ENCODE measurements at places on chromosomes 5 and 9.
A peak's percentile ranks its signal among the peaks of the same experiment; 100 is the strongest.

DNA sequence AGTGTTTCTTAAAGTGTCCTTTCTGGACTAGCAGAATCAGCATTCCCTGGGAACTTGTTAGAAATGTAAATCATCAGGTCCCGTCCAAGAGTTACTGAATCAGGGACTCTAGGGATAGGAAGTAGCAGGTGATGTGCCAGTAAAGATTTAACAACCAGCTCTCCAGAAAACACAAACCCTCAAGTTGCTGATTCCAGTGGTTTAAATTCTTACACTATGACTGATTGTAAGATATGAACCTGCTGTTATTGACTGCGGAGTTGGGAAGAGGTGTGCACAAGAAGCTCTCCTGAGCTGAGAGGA, 39.1 kb upstream of the BASP1 start:
- DNase-seq: no peak

DNA sequence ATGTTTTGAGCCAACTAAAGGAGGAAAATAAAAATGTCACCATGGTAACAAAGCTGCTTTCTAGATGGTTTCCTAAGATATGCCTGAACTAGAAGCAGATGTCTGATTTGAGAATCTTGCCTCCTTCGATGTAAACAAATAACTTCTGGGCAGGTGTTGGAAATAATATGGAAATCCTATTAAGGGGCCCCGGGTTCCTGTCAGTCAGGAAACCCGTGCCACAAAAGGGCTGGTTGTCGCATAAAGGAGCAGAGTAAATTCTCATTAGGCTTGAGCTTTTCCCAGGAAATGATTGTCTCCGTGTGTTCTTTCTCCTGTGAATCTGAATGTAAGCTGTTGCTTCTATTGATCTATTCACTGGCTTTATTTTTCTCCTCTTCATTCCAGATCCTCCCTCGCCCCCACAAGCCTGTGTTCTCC, 90.8 kb downstream of the TLE4 start:
- no peak for DNase-seq

GRCh38 chr5:132473019-132473531, 17.5 kb downstream of the IRF1 start:
- peak; percentile 67 for DNase-seq

DNA sequence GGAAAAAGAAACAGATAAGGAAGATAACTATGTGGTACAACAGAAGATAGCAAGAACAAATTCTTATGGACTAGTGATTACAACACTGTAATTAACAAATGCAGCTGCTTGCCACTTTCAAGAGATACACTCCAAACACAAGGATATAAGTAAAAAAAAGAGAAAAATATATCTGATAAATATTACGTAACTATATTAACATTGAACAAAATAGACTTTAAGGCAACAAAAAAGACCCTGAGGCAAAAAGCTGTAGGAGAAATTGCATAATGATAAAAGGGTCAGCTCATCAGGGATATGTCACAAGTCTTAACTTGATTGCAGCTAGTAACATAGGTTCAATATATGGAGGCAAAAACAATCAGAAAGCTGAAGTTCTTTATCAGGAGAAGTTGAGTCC, 51.3 kb upstream of the RNF130 start:
- DNase-seq: no peak

DNA sequence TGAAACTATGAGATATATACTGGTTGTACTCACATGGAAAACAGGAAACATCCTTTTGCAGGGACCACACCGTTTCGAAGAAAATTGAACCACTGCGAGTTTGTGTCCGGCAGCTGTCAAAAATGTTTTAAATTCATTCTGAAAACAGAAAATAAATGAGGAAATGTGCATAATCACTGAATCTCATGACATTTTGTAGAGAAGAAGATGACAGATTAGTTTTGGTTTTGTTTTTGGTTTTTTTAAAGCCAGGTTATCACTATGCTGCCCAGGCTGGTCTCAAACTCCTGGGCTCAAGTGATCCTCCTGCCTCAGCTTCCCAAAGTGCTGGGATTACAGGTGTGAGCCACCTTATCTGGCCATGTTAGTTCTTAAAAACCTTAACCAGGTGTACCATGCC, 3.5 kb downstream of the TXNDC8 start:
- no peak for DNase-seq

- no peak for DNase-seq
Observed at GRCh38 chr5:178386336-178386931, 153.8 kb upstream of the PHYKPL start.

GRCh38 chr5:87433945-87434344, 21.2 kb upstream of the CCNH start:
- no peak for DNase-seq

DNA sequence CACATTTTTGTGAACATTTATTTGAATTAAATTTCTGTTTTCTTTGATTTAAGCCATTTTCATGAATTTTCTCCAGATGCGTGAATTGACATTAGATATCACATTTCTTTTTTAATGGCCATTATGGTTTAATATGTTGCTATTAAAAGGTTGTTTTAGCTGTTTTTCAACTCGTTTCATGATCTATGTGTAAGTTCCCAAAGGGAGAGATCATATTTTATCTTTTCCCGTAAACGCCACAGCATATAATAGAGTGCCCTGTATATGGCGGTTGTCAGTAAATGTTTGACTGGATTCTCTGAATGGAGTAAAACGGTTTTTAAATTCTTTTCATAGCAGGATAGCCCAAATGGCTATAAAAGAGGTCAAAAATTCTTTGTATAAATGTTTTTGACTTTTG, 35.8 kb downstream of the ZCCHC7 start:
- DNase-seq: no peak

DNA sequence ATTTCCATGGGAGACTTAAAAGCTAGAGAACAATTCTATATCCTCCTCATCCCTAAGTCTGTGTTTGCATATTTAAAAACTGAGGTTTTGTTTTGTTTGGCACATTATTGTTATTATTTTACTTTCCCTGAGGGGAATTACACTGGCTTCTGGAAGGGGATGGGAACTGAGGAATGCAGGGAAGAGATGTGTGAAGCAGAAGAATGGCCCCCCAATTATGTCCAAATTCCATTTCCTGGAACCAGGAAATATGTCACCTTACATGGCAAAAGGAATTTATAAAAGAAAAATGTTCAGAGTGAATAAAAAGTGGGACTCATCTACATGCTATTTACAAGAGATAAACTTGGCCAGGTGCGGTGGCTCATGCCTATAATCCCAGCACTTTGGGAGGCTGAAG, 129.8 kb downstream of the MARCHF11 start:
- no peak for DNase-seq

GRCh38 chr9:1200847-1201251, 150.7 kb downstream of the DMRT2 start:
- no peak for DNase-seq

GRCh38 chr5:14830210-14831005, 41.2 kb downstream of the ANKH start:
- no peak for DNase-seq

GRCh38 chr5:106522296-106522695, 1148.4 kb downstream of the EFNA5 start:
- DNase-seq: no peak

- DNase-seq: no peak
Observed at GRCh38 chr9:2962471-2963172, 118.7 kb upstream of the PUM3 start.

GRCh38 chr5:71738662-71739361, 19.7 kb downstream of the CARTPT start:
- no peak for DNase-seq

Data from stimulated activated CD8-positive, alpha-beta memory T cell treated with anti-CD3 and anti-CD28 coated beads, Interleukin-12 subunit alpha, Interleukin-12 subunit beta, amount 100 ng/mL, for 4 hours (primary cell).